Stimulated activated CD8-positive, alpha-beta memory T cell treated with anti-CD3 and anti-CD28 coated beads, Interleukin-2, amount 100 ng/mL, for 1 hour (primary cell): ENCODE measurements at places on chromosomes 2 and 18.

DNA sequence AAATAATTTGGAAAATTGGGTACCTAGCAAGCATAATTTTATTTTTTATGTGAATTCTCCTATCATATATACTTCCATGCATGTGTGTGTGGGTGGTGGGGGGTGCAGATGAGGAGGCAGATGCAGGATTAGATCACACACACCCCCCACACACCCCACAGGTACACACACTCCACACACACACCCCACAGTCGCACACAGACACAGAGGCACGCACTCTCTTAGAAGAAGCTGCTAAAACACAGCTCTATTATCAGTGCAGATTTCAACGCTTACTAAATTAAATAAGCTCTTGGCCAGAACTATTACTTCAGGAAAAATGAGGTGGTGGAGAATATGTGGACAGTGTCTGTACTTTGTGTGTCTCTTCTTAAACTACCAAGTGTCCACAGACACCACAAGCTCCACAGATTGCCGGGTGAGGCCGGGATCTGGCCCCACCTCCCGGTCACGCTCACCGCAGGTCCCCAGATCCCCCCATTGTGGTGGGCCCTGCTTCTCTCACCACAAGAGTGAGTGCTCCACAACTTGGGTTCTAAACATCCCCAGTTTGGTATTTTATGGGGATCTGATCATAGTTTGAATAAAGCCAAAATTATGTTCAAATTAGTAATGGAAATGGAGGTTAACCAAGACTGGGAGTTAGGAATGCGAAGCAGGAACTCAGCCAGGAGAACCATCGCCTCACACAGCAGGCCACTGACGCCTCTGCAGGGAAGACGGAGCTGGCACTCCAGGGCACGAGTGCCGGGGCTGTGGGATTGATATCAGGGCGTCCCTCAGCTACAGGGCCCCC lies 102.1 kb downstream of the PXDN start:
- no peak for DNase-seq

DNA sequence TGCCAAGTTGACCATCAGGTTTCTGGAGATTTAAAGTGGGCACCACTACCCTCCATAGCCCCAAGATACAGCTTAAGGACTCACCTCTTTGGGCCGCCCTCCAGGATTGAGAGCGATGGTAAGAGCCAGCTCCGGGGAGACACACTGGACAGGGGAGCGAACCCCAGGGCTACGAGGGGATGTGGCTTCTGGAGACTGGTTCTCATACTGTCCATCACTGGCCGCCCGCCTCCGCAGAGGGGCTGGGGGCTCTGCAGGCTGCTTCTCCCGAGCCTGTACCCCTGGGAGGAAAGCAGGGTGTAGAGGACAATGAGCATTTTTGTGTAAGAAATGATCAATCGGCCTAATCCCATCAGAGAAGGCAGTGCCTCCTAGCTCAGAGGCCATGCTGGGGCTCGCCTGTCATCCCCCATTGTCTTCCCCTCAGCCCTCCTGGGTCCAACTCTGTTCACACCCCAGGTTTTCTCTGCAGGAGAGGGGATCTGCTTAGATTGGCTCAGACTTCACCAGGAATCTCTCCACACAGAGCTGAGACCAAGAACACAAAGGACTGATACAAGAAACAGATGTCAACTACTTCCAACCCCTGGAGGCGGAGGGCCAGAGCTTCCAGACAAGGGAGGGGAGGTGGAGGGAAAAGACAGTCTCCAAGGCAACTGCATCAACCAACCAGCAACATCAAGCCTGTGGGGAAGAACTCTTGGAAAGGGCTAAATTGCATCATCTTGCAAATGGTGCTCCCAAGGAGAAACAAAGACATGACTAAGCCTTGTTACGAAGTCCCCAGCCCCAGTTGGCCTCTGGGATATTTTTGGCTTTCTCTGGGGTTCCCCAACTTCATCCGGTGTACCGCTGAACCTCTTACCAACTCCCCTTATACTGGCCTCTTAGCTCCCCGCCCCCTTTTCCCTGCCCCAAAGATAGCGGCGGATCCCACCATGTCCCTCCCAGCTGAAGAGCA lies 166.6 kb downstream of the TNS1 start:
- DNase-seq: no peak

DNA sequence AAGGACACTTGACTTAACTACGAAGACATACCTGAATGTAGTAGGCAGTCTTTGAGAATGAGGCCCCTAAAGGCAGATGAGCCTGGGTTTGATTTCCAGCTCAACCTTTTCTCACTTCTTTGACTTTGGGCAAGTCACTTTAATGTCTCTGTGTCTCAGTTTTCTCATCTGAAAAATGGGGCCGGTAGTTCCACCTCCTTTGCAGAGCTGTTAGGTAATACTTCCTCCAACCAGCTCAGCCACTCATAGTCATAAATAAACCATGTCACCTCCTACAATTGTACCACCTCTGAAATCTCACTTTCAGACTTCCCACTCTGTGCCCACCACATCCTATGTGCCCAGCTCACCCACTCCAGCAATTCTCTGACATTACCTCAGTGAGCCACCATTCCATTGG lies 10.4 kb downstream of the ARHGAP25 start:
- DNase-seq: no peak

DNA sequence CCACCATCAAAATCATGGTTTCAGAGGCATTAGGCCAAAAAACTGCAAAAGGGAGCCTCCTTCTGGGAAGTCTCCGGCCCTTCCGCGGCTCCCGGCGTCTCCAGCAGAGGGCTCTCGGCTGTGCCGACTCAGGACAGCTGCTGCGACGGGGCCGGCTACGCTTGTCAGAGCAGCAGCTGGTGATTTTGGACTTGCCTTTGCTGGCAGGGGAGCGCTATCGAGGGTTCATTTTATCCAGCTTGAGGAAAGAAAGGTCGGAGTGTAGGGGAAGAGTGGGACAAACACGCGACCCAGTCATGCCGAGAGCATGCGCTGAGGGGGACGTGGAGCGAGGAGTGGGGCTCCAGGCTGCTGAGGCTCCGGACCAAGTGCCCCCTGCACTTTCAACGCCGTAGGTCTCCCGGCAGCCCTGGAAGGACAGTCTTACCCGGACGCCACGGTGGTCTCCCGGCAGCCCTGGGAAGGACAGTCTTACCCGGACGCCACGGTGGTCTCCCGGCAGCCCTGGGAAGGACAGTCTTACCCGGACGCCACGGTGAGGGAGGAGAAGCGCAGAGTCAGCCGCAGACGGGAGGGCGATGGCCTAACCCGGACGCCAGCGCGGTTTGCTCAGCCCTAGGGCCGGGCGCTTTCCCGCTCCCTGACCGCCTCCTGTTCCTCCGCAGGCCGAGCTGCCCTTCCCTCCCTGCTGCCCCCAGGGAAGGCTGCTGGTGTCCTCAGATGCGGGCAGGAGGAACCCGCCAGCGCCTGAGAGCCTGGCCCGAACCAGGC lies 21.7 kb downstream of the DDX18 start:
- DNase-seq: peak; percentile 29
